AG08395 (cell line): ENCODE measurements at places on chromosomes 12 and 14.

DNA sequence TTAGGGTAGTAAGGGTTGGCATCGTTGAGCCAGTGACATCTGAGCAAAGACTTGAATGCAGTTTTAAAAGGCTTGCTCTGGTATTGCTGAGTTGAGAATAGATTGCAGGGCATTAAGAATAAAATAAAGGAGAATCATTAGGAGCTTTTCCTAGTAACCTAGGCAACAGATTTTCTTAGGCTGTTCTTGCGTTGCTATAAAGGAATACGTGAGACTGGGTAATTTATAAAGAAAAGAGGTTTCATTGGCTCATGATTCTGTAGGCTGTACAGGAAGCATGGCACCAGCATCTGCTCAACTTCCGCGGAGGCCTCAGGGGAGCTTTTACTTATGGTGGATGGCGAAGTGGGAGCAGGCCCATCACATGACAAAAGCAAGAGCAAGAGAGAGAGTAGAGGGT lies 97.4 kb downstream of the RAD51B start:
- no peak for DNase-seq

DNA sequence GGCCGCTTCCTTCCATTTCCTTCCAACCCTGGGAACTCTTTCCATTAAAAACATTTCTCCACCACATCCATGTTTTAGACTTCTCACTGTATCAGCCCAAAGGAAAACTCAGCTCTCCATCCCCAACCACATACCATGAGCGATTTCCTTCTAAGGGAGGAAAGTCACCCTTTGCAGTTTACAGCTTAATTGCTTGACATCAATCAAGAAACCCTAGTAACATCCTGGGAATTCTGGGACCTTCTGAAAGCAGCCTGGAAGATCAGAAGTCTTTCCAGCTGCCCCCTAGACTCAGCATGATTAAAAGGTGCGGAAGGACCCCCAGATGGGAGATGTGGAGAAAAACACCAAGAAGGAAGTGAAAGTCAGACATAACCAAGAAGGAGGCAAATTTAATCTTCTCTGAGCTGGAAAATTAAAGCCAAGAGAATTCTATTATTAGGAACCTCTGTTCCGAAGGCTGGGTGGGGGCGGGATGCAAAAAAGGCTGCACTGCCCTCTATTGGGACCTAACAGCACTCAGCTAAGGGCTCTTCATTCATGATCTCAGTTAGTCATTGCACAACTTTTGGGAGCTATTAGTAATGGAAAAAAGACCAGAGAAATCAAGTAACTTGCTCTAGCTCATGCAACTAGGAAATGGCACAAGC lies 73.3 kb upstream of the PLXNC1 start:
- peak; percentile 92 for DNase-seq

DNA sequence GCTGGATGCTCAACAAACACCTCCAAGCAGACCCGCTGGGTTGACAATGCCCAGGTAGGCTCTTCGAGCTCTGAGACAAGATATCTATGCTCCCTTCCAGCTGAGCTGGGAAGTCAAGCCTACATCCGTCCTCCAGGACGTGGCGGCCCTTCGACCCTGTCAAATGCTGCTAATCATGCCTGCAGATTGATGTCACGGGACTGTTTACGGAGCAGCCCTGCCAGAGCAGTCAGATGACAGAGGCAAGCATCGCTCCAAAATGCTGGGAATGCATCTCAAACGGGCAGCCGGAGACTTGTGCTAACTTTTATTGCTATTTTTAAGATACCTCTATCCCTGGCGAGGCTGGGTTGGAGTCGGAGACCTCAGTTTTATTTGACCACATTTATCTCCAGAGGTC lies 139.2 kb downstream of the NTF3 start:
- DNase-seq, result no peak

- no peak for DNase-seq
These were observed 6.6 kb downstream of the C14orf180 start for GRCh38 chr14:104585966-104586697.

- DNase-seq, result no peak
These were observed 107.8 kb downstream of the VCPKMT start for GRCh38 chr14:50008562-50008961.
